ENCODE measurements at places on chromosomes 7 and 10.

DNA sequence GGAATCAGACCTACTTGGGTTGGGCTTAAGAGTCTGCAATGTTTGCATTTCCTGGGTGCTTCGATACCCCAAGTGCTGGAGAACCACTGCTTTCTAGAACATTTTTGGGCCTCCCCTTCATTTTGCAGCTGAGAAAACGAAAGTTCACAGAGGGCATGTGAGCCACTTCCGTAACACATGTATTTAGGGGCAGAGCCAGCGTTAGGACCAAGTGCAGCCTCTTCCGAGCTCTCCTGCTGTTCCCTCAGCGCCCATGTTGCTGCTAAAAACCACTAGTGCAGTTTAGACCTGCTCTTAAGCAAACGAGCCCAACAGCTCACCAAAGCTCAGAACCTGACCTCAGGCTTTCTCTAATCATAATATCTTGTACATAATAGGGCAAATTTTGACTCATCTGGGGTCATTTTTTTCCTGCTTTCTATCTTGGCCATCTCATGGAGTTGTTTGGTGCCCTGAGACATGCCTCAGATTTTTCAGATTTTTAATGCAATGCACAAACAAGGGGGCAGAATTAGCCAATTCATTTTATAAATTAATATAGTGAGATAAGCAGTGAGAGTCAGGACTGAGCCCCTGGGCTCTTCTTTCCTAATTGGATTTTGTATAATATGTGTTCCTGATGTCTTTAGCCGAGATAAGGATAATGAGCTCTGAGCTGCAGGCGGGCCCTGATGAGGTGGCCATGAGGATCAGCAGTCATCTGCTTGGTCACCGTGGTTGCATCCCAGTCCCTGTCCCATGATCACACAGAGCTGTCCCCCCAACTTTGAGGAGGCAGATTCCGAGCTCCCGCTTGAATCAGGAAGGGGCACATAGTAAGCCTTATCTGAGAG lies 12.9 kb downstream of the BAG3 start:
- DNase-seq, result no peak

GRCh38 chr7:23385140-23385539 lies 85.2 kb downstream of the IGF2BP3 start:
- no peak for DNase-seq

- no peak for DNase-seq
Measured at GRCh38 chr7:30842542-30843451, 68.9 kb upstream of the AQP1 start.

GRCh38 chr7:101857358-101857811 lies 40.0 kb downstream of the CUX1 start:
- DNase-seq, result no peak

GRCh38 chr7:123782071-123782798 lies 33.4 kb upstream of the WASL start:
- no peak for DNase-seq

GRCh38 chr7:158368449-158368848 lies 219.2 kb downstream of the PTPRN2 start:
- DNase-seq, result no peak

GRCh38 chr7:143256932-143257331 lies 6.3 kb upstream of the GSTK1 start:
- DNase-seq, result no peak

- no peak for DNase-seq
Measured at GRCh38 chr10:97830064-97830463, 19.6 kb upstream of the GOLGA7B start.

- DNase-seq, result no peak
Measured at GRCh38 chr7:105202616-105203015, 186.1 kb downstream of the SRPK2 start.

GRCh38 chr7:154914996-154915380 lies 87.9 kb downstream of the PAXIP1 start:
- DNase-seq, result no peak

All from activated T-cell treated with anti-CD3 and anti-CD28 coated beads for 48 hours (primary cell).